Heart right ventricle (tissue), 16 donors: ENCODE measurements at places on chromosomes 7 and 10. TPM values are rescaled to one million over a fixed set of nuclear protein-coding genes. Genes with fewer than 3 reads are reported as not detected.

GRCh38 chr10:72502581-72502980 lies 123.3 kb downstream of the MICU1 start:
- DNase-seq: no peak

DNA sequence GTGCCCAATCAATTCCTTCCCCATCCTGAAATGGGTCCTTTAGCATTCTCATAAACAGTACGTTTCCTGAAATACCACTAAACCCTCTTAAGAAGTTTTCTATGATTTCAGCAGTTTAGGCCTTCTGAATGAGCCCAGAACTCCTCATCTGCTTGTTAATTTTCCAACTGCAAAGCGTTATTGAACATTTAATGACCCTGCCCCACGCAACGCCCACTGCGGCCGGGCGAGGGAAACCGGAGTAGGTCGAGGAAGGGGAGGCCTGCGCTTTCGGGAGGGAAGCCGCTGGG lies 608 bp upstream of the UBN2 start:
- DNase-seq: peak; percentile 41

- no peak for DNase-seq
These were observed 43.9 kb upstream of the SRGN start for GRCh38 chr10:69043931-69044531.

DNA sequence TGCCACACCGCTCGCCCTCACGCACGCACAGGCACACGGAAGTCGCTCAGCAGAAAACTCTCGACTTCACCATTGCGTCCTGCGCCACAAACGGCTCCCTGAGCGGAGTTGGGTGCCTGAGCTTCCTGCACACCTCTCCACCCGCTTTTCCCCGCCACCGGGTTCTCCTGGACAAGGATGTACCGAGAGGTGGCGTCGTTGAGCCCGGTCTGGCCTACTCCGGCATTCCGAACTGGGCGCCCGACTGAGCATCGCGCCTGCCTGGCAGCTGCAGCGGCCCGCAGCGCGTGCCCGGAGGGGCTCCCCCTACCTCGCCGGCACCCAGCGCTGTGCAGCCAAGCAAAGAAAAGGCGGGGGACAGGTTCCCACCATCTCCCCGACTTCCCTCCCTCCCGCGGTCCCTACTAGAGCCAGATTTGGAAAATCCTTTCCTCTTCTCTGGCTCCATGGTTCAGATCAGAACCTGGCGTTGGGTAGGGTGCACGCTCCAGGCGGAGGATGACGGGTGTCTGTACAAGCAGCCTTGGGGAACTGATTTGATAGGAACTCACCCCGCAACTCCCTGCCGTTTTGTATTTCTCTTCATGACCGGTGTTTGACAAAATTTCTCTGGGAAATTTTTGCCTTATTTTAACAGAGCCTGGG lies 1.7 kb downstream of the SORCS3 start:
- DNase-seq: peak; percentile 39

DNA sequence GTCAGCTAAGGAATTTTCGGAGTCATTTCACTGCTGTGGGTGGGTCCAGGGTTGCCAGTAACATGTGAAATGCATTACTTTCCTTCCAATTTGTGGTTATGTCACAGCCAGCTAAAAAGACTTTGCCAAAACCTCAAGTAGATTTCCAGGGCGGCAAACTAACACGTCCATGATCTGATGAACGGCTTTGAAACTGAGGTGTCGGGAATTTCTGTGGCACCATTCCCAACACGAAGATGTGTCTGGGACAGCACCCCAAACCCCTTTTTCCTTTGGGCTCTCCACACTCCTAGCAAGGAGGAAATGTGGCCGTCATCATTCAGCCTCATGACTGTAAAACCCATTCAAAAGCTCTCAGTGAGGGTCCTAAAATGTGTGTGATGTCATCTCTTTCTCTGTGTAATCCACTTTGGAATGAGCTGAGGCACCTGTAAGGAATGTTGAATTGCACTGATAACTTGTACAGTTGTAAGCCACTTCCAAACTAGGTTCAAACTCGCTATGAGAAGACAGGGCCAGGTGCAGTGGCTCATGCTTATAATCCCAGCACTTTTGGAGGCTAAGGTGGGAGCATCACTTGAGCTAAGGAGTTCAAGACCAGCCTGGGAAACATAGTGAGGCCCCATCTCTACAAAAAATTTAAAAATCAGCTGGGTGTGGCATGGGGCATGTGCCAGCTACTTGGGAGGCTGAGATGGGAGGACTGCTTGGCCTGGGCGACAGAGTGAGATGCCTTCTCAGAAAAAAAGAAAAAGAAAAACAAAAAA lies 146.1 kb upstream of the FRMD4A start:
- DNase-seq: no peak

- DNase-seq: no peak
These were observed 219.5 kb upstream of the NRP1 start for GRCh38 chr10:33553748-33554571.

The SPDYE18 gene
- total RNA-seq: 0.33 TPM

The SOSTDC1 gene
- total RNA-seq: 0.16 TPM

The CALCR gene
- not detected for total RNA-seq

DNA sequence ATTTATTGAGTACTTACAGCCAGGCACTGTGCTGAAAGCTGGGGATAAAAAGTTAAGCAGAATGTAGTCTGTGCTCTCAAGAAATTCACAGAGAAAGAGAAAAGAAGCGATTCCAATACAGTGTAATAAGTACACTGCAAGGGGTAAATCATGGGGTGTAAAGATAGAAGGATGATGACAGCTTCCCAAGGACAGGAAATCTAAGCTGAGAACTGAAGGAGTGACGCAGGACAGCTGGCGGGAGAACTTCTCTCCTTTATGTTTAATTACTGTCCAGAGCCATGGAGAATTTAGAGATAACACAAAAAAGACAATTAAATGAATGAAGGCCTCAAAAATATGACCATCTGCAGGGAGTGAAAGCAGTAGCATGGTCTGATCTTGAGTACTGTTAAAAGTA lies 34.8 kb downstream of the C7orf33 start:
- no peak for DNase-seq

- no peak for DNase-seq
These were observed 294.6 kb downstream of the PTEN start for GRCh38 chr10:88157981-88158465.

DNA sequence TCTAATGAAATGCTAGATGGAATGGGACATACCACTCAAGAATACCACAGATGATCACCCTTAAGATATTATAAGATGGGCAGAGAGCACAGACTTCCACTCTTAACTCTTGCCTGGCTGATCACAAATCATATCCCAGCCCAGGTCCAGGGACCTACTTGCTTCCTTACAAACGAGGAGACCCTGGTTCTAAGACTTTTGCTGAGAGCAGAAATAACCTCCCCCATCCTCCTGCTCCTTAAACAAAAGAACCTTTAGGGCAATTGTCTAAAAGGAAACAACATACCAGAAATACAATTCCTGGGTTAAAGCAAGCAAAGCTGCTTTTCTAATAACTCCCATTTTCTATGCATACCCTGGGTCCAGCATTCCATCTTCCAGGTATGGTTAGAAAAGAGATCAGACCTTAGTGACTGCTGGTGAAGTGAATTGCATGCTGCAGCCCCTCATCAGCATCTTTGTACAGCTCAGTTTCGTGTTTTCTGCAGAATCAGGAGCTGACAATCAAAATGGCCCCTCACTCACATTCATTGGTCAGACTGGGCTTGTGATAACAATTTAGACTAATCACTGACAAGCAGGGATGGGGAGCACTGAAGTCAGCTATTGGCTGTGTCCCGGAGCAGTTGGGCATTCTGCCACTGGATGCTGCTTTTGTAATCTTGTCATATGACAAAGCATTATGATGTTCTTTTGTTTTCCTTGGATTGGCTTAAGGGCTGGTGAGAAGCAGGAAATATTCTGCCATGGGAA lies 14.6 kb downstream of the IFIT3 start:
- peak; percentile 64 for DNase-seq

GRCh38 chr10:33927347-33927746 lies 592.9 kb upstream of the NRP1 start:
- DNase-seq: peak; percentile 5

- DNase-seq: no peak
These were observed 73.4 kb upstream of the ZNF722 start for GRCh38 chr7:63925262-63925625.

GRCh38 chr7:70807650-70808049 lies 324.3 kb upstream of the GALNT17 start:
- no peak for DNase-seq

- DNase-seq: no peak
These were observed 10.5 kb upstream of the EDRF1 start for GRCh38 chr10:125708971-125709503.

DNA sequence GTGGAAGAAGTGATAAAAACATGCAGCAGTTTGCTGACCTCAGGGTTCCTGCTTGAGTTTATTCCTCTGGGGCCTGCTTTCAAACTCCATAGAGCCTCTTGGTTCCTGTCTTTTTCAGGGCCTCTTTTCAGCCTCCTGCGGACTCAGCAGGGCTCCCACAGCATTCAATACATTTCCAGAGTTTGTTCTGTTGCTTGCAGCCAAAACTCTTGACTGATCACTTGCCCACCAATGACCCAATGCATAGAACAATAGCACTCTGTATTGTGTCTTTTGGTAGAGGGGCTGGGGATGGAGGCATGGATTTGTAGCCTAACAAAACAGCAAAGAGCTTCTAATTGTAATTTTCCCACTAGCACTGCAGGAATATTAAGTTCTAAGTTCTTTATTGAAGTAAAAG lies 50.8 kb upstream of the CREB5 start:
- DNase-seq: no peak

- no peak for DNase-seq
These were observed 41.0 kb upstream of the SLC29A3 start for GRCh38 chr10:71277914-71278665.

The TAS2R41 gene
- not detected for total RNA-seq

GRCh38 chr10:119030421-119031250 lies 1.1 kb downstream of the NANOS1 start:
- peak; percentile 25 for DNase-seq

- no peak for DNase-seq
These were observed 4.4 kb upstream of the ASB13 start for GRCh38 chr10:5670662-5671375.

DNA sequence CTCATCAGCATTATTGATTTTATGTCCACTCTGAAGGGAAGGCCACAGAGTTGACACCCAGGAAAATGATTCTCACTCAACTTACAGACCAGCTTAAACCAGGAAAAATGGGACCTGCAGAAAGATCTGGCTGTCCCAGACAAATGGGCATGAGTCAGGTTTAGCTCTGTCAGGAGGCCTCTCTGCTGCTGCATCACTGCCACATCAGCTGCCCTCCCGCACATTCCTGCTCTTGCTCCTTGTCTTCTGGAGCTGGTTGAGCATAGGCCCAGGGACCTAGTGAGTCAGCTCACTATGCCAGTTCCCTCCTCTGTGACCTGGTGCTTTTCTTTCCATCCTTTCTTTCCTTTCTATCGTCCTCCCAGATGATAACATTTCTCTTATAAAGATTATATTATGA lies 18.8 kb upstream of the SMNDC1 start:
- DNase-seq: no peak

DNA sequence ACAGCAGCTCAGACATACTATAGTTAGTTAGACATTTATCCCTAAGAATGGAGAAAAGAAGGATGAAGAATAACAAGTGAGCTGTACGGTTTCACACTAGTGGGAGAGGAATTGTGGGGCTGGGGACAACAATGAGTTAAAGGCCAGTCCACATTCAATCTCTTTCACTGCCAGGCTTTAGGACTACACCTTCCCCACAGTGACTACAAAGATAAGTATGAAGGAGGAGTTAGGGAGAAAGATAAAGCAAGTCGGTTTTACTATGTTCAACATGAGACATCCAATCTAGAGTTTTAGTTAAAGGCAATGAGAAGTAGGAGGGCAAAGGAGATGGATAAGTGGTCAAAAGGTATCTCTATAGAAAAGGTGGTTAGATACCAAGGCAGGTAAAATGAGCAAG lies 16.3 kb downstream of the ARHGAP12 start:
- DNase-seq: no peak

DNA sequence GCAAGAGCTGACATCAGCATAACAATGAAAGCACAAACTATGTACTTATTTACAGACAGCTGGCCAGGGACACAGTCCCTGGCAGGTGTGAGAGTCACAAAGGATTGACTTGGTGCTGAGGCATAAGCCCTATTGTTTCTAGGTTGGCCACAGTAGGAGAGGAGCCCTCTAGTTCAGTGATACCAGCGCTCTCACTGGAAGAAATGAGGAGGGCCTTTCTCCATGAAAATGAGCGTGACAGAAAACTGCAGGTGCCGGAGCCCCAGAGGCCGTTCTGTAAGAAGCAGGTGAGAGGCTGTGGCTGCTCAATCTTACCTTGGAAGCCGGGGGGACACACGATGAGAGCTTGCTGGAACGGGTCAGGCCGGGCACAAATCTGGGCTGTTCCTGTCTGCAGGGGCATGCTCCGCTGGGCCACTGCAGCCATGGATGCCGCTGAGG lies 90.5 kb downstream of the CLEC2L start:
- no peak for DNase-seq

The KIN gene
- 7.4 TPM for total RNA-seq

DNA sequence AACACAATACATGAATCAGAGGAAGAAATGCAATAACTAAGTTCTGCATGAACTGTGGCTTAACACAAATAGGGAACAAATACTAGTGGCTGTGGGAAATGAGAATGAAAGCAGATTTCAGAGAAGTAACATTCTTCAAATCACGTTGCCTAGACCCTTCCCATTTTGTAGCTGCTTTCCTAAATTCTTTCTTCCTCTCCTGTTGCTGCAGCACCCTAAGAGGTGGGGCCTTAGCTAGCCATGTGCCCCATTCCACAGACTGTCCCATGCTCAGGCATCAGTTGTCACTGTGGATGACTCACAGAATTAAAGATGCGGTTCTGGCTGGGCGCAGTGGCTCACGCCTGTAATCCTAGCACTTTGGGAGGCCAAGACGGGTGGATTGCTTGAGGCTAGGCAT lies 704.7 kb upstream of the C7orf33 start:
- no peak for DNase-seq

DNA sequence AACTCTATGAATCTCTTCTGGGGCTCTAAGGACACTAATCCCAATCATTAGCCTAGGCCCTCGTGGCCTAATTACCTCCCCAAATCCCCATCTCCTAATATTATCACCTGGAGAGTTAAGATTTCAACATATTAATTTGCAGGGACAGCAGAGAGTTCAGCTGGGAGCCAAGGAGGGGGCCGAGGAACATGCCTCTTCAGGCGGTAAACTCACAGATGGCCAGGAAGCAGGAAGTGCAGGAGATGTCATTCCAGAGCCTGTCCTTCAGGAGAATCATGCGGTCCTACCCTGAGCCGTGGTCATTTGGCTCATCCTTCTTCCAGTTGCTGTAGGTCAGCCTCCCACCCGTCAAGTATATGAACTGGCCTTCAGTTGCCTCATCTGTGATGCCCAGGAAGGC lies 21.9 kb upstream of the SFTPA2 start:
- DNase-seq: no peak
